ENCODE measurements at places on chromosomes 1 and 21.
A peak's percentile ranks its signal among the peaks of the same experiment; 100 is the strongest.

DNA sequence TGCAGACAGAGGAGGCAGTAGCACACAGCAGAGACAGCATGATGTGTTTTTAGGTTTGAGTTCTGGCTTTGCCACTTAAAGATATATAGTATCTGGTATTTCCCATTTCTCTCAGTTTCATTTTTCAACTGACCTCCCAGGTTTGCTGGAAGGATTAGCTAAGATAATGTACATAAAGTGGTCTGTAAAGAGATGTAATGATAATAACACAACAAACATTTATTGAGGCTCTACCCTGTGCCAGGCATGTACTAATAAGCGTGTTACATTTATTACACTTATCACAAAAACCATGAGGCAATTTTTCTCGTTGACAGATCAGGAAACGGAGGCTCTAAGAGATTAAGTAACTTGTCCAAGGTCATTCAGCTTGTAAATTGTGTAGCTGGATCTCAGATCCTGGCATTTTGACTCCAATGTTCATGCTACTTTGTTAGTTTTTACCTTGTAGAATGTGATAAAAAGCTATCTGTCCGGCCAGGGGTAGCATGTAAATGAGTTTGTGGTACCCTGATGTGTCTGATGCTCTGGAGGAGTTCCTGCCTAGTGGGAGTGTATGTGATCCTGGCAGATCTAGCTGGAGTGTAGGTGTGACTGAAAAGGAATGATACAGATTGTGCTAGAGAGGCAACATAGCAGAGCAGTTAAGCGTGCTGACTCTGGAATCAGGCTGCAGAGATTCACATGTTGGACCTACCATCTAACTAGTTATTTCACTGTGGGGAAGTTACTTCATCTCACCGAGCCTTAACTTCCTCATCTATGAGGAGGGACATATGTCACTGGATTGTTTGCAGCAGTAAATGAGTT, 146.6 kb downstream of the VPS13D start:
- no peak for DNase-seq

- DNase-seq, result no peak
Observed at GRCh38 chr1:212101251-212101650, 65.7 kb downstream of the DTL start.

DNA sequence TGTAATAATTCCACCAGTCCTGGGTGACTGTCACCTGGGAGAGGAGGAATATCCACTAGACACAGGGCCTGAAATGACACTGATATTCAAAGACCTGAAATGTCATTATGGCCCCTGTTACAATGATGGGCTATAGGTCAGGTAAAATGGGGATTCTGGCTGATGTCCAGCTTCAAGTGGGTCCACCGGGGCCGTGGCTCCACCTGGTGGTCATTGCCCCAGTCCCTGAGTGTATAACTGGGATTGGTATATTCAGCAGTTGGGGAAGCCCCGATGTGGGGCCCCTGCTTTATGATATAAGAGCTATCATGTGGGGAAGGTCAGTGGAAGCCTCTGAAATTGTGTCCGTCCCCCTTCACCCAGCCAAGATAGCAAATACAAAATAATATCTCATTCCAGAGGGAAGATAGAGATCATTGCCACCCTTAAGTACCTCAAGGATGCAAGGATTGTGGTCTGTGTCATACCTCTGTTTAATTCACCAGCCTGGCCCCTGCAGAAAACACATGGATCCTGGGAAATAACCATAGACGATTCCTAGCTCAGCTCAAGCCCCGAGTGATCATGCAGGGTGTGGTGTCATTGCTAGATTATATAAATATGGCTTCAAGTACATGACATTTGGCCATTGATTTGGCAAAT, 19.4 kb downstream of the PLEKHO1 start:
- peak; percentile 22 for DNase-seq

- peak; percentile 31 for DNase-seq
Observed at GRCh38 chr1:155128755-155129473, 1.2 kb downstream of the EFNA1 start.

GRCh38 chr1:202599669-202600431, 110.4 kb downstream of the SYT2 start:
- peak; percentile 61 for DNase-seq

- no peak for DNase-seq
Observed at GRCh38 chr21:41832596-41833496, 46.3 kb downstream of the PRDM15 start.

DNA sequence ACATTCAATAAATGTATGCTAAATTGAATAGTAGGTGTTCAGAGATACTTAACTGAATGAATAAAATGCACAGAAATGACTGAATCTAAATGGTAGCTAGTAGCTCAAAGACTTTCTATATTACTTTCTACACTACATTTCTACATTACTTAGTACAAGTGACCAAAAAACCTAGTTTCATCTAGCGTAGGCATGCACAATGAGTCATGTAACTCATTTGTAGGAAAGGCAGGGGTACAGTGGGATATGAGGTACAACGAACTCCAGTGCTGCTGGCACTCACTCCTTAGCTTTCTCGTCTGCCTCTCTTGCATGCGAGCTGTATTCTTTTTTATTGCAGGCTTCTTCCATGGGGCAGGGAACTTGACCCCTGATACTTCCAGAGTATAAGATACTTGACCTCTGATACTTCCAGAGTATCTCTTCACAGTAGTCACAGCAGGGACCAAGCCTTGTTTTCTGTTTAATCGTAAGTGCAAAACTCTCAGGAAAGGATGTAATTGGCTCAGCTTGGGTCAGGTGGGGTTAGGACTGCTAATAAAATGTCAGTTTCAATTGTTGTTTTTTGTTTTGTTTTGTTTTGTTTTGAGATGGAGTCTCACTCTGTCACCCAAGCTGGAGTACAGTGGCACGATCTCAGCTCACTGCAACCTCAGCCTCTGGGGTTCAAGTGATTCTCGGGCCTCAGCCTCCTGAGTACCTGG, 4.9 kb upstream of the ATP2B4 start:
- no peak for DNase-seq

DNA sequence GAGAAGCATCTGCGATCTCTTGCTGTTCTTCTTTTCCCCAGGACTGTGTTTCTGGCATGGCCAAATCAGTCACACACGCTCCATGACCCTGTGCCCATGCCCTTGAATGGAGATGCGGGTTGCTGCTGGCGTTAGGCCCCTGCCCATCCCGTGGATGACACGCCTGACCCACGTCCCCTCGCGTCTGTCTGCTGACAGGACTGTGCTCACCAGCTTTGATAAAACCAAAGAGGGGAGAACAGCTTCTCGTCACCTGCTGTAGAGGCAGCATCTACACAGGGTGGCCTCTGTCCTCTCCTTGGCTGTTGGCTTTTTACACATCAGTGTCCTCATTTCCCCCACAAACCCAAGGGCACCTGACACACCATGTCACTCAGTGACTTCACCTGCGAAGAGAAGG, 6.9 kb downstream of the MT1HL1 start:
- DNase-seq, result no peak

DNA sequence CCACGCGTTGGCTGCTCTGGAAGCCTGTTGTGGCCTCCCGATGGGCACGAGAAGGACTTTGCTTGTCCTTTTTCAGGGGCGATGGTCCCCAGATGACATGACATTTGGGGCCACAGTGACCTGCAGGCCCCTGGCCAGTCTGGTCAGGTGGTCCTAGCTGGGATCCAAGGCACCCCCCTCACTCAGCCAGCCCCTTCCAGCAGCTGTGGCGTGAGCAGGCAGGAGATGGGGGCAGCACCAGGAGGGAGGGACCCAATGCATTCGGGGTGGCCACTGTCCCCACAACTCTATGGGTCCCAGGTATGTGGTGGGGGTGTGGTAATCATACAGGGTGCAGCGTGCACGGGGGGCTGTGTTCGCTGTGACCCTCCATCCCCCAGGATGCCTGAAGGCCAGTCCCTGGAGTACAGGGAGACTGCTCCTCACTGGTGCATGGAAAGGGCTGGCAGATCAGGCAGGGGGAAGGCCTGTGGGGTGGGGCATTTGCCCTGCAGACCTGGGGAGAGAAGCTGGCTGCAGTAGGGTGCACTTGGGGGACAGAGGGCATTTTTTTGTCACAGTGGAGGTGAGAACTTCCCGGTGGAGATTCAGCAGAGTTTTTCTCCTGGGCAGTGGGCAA, 31.7 kb downstream of the WNT3A start:
- DNase-seq, result no peak

- DNase-seq, result no peak
Observed at GRCh38 chr1:7373876-7374562, 397.1 kb upstream of the VAMP3 start.

- DNase-seq, result no peak
Observed at GRCh38 chr21:38490411-38491020, 7.8 kb downstream of the ERG start.

DNA sequence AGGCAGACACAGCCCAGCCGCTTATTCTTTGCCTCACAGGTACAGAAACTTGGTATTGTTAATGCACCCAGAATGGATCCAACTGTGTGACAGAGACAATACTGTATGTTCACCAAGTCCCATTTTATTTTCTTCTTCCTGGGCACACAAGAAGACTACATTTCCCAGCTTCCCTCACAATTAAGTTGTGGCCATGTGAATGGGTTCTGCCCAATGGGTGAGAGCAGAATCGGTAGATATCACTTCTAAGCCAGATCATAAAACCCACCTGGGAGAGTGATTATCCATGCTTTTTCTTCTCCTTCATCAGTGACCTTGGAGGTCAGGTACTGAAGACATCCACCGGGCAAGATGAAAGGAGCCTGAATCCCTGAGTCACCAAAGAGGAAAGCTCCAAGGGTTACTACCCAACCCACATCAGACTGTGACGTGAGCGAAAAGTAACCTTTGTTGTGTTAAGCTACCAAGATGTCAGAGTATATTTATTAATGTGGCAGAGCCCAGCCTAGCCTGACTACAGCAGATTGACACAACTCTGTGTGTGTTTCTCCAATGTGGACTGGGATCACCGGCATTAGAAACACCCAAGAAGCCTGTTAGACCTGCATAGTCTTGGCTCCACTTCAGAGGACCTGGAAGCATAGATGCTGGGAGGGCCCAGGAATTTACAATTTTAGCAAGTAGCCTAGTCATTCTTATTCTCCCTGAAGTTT, 79.1 kb upstream of the GRIK3 start:
- no peak for DNase-seq

GRCh38 chr1:62230718-62231117, 36.1 kb downstream of the L1TD1 start:
- no peak for DNase-seq

DNA sequence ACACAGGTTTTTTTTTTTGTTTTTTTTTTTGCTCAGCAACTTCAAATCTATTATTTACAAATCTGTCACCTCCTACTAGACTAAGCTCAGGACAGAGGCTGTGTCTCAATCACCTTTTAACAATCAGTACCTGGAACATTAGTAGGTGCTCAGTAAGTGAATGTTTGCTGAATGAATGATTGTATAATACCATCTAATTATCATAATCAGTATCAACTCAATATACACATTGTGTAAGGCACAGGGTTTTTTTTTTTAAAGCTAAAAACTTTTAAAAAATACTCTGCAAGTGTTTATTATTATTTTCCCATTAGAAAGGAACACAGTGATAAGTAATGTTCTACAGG, 9.2 kb downstream of the ERRFI1 start:
- no peak for DNase-seq

GRCh38 chr21:27713154-27714109, 746.5 kb upstream of the ADAMTS5 start:
- no peak for DNase-seq

DNA sequence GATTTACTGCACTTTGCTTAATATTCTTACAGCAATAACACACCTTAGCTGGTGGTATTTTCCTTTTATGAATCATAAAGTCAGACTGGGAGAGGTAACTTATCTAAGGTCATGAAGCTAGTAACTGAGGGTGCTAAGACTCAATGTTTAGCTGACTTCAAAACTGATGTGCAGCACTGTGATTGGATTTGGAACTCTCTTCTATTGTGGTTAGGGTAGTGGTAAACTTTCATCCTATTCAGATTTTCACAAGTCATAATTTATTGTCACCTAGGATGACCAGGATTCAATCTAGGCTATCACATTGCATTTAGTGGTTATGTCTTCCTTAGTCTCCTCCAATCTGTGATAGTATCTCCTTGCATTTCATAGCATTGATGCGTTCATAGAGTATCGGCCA, 18.9 kb downstream of the EPB41 start:
- no peak for DNase-seq

DNA sequence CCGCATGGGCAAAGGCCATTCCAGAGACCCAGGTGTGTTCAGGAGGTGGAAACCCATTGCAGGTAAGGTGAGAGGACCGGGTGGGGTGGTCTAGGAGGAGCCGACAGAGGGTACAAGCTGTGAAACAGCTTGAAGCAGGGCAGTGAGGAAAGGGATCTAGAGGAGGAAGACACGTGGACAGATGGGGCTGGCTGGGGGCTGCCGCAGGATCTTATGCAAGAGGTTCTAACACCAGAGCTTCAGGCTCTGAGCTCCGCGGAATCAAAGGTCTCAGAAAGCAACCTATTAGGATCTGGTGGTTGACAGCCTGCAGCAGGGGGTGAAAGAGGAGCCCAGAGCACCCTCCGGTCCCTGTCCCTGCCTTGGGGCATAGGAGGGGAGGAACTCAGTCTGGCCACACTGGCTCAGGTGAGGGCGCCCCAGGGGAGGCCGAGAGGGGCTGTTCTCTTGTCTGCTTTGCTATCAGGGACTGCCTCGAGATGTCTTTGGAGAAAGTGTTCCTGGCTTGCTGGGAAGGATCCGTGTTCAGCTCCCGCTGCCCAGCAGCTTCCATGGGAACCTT, 1.9 kb downstream of the TFF1 start:
- no peak for DNase-seq

DNA sequence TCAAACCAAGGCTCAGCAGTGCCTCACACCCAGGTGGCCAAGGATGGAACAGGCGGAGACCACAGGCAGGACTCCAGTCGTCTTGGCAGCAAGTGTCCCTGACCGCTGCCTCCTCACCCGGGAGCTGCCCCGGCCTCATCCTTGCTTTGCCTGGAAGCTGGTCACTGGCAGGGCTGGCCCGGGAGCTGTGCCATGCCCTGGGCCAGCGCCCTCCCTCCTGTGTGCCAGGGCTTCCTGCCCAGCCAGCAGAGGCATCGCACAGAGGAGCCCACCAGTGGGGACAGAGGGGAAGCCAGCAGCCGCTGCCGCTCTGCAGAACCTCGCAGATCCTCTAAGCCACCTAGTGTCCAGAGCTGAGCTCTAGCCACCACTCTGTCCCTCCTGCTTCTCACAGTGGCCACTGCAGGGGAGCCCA, 7.8 kb downstream of the CASZ1 start:
- DNase-seq, result peak; percentile 53

DNA sequence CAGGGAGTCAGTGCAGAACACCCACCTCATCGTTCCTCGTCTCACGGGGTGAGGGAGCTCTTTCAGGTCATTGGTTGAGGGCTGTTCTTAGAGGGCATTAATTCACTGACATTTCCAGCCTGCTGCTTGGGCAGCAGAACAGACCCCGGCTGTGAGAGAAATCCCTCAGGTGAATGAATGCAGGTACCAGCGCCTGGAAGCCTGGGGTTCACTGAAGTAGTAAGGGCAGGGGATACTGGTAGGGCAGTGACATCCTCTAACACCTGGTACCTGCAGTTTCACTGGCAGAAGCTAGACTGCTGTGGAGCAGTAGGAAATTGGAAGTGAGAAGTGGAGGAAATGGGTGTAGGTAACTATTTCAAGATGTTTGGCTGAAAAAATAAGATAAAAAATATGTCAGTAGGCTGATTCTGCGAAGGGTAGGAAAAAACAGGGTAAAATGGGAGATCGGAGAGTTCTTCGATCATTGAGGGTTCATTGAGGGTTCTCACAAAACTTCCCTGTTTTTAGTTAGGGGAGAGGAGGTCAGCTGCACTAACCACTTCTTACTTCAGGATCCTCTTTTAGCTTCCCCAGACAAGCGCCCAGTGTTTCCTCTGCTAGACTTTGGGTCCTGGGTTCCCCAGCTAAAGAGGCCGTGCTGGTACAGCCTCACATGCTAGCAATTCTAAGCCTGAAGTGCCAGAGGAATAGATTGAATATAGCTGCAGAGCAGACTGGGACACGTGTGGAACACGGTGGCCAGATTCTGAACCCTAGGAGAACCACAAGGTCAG, 55.2 kb downstream of the RNF220 start:
- no peak for DNase-seq

Data from nucleus accumbens (tissue), 56 donors.